ENCODE measurements at places on chromosomes 13 and 19.

DNA sequence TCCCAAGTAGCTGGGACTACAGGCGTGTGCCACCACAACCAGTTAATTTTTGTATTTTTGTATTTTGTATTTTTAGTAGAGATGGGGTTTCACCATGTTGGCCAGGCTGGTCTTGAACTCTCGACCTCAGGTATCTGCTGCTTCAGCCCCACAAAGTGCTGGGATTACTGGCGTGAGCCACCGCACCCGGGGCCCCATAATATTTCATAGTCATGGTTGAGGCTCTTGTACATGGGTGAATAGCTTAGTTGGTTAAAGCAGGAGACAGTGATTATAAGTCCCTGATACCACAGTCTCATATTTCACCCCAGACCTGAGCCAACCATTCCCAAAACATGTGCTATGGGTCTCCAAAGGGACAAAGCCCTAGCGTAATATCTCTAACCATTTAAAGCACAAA lies 26.1 kb downstream of the MBNL2 start:
- DNase-seq: no peak

DNA sequence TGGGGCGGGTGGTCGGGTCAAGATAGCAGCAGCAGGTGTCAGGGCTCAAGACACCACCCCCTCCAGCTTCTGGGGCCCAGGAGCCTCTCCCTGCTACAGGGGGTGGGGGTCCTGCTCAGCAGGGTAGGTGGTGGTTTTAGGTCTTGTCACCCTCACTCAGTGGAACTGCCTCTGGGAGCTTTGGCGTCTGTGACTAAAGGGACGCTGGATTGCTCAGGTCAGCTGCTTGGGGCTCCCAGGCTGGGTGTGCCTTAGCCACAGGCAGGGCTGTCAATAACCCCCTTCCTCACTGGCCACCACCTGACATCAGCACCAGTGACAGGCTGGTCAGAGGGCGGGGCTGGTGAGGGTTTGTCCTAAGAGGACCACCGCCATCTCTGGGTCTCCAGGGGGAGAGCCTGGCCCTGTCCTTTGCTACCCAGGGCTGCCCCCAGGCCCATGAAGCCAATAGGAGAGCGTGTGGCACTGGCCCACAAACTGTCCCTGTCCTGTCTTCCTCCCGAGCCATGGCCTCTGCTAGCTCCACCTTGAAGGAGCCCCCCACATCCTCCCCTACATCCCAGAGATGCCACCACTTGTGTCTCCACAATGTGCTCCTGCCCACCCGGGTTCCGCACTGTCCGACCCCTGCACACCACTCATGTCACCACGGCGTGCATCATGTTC lies 36.4 kb downstream of the MAU2 start:
- no peak for DNase-seq

DNA sequence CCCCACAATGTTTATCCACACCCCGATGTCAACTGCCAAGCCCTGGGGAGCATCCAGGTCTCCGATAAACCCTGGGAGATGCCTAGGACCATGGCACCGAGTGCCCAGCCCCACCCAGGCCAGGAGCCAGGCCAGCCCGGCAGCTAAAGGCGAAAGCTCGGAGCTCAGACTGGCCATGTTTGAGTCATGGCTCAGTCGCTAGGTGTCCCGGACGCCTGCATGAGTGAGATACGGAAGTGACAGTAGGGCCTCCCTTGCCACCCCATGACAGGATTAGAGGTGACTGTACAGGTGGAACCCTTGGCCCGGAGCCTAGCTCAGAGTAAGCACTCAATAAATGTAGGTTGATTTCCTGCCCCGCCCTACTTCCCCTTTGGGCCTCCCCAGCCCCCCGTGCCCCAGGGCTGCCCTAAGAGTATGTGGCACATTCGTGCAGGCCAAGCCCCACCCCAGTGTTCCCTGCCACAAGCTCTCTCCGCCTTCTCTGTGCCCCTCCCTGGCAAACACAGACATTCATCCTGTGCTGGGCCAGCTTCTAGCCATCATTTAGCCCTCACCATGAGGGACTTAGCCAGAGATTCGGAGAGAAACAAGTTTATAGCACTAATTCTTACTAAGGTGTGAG lies 5.8 kb upstream of the TPM4 start:
- peak; percentile 42 for DNase-seq

DNA sequence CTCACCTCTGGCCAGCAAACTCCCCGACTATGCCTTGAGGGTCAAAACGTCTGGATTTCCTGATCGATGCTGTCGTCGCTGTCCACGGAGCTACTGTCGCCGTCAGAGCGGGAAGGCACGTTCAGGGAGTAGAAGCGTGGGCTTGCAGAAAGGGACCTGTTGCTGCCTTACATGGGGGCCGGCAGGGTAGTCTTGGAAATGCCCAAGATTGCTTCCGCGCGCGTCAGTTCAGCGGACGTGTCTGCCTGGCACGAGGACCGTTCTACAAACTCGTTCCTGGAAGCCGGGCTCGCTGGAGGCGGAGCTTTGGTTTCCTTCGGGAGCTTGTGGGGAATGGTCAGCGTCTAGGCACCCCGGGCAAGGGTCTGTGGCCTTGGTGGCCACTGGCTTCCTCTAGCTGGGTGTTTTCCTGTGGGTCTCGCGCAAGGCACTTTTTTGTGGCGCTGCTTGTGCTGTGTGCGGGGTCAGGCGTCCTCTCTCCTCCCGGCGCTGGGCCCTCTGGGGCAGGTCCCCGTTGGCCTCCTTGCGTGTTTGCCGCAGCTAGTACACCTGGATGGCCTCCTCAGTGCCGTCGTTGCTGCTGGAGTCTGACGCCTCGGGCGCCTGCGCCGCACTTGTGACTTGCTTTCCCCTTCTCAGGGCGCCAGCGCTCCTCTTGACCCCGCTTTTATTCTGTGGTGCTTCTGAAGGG lies 15.4 kb downstream of the RB1 start:
- DNase-seq: peak; percentile 23

- no peak for DNase-seq
Measured at GRCh38 chr13:77360032-77360685, 33.3 kb upstream of the MYCBP2 start.

- no peak for DNase-seq
Measured at GRCh38 chr13:94827566-94827965, 115.2 kb upstream of the SOX21 start.

- no peak for DNase-seq
Measured at GRCh38 chr13:42625611-42626010, 51.7 kb downstream of the TNFSF11 start.

DNA sequence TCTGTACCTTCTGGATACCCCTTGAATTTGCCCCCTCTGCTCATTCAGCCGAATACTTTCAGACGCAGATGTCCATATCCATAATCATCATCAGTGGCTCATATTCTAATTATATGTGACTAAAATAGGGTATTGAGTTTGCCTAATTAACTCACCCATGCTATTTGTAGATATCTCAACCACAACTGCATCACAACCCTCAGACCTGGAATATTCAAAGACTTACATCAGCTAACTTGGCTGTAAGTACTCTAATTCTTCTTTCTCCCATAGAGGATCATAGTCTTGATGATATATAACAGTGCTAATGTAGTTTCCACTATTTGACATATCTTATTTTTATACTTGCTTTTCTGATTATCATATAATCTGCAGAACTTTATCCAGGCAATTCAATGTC lies 35.8 kb downstream of the RXFP2 start:
- no peak for DNase-seq

- no peak for DNase-seq
Measured at GRCh38 chr19:55660404-55660803, 5.6 kb downstream of the U2AF2 start.

DNA sequence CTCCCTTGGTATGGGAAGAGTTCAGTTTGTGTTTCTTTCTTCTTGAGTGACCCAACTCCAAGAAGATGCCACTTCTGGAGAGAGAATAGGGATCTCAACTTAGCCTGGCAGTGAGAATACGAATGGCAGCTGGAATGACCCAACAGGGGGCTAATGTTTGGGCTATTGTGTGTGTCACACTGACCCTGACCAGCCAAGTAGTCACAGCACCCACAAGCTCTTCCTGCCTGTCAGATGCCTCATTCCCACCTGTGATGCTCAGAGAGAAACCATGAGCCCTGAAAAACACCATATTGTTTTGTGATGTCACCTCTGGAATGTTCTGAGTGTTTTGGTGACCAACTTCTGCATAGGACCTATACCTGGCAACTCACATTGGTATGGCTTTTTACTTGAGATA lies at the start of gene CBY2:
CBY2 (plus strand) TSS at position 233 of the 400 bp plus-strand sequence; CDS start at position 304, 71 bp downstream.
- no peak for DNase-seq

GRCh38 chr13:80821466-80821865 lies 480.5 kb upstream of the SPRY2 start:
- no peak for DNase-seq

GRCh38 chr13:96849091-96849490 lies 145.2 kb downstream of the OXGR1 start:
- DNase-seq: no peak

- no peak for DNase-seq
Measured at GRCh38 chr13:92451060-92451459, 775.5 kb upstream of the GPC6 start.

- no peak for DNase-seq
Measured at GRCh38 chr13:52414963-52415362, 9.0 kb upstream of the THSD1 start.

- no peak for DNase-seq
Measured at GRCh38 chr19:1278713-1279660, 3.7 kb downstream of the FAM174C start.

- no peak for DNase-seq
Measured at GRCh38 chr13:101390461-101390860, 25.8 kb downstream of the NALCN start.

DNA sequence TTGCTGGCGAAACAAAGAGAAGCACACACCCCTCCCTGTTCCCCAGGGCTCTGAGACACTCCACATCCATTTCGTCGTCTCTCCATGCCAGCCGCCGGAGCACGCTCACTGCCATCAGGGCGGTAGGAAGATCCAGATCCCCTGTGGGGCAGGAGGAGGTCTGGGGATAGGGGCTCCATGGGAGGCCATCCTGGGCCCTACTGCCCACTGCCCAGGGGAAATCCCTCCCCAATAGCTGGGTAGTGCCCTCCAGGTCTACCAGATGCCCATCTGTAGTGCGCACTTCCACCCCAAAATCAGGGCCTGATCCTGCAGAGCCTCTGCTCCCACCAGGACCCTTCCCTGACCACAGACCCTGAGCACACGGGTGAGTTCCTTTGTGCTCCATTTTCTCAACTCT lies 80.3 kb downstream of the EFNB2 start:
- DNase-seq: peak; percentile 32

DNA sequence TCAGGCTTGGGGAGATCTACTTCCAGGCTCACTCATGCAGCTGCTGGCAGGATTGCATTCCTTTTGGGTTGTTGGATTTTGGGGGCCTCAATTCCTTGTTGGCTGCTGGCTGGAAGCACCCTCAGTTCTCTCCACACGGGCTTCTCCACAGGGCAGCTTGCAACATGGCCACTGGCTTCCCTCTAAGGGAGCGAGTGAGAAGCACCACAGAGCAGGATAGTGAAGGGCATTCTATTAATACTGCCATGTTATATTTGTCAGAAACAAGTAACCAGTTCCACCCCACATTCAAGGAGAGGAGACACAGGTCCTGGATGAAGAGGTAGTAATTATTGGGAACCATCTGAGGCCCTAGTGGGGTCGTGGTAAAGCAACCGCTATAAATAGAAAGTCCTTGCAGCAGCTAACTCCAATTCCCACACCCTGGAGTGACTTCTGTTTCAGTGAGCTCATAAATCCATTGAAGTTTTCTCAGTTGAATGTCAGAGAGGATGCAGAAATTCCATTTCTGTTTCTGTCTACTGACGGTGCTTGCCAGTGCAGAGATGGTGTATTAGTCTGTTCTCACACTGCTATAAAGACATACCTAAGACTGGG lies 558.9 kb downstream of the IRS2 start:
- no peak for DNase-seq

DNA sequence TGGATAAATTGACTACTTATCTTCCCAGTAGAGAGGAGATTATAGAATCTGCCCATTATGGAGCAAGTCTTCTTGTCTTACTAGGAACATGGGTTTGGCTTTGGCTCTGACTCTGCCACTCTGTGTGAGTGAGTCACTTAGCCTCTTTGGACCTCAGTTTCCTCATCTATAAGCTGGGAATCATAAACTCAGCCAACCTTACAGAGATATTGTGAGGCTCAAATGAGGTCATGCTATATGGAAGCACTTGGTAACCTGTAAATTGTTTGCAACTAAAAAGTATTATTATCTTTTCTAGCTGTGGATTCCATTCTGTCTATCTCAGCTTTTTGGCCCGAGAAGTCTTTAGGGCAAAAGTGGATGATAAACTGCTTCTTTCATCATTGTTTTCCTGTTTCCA lies 186.8 kb upstream of the TSC22D1 start:
- no peak for DNase-seq

DNA sequence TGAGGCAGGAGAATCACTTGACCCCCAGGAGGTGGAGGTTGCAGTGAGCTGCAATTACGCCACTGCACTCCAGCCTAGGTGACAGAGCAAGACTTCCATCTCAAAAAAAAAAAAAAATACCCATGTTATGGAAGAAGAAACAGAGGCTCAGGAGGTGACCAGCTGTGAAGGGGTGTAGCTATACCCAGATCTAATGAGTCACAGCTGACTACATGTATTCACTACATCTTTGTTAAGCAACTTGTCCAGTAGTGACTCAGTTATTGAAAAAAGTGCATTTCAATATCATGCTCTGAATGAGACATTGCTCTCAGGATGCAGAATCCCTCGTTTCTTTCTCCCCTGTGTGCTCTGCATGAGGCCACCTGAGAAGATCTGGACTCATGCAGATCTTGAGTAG lies 16.1 kb upstream of the SPART start:
- DNase-seq: no peak

DNA sequence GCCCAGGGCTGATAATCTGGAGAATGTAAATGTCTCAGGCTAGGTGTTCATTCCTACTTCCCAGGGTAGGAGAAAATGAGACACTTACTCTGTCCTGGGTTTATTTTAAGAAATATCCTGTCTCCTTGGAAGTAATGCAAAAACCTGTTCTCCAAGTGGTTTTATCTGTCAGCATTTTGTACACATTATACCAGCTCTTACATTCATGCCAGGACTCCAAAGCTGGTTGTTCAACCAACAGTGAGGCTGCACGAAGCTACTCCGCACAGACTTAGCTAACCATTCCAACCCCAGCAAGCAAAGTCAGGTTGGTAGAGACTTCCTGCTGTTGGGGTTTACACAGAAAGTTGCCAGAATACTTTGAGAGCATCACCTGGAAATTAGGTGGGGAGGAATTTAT lies 55.6 kb downstream of the SLC7A1 start:
- DNase-seq: no peak

GRCh38 chr19:34017024-34017423 lies 155.3 kb upstream of the LSM14A start:
- DNase-seq: no peak
